ENCODE measurements at places on chromosomes 11 and 22.

GRCh38 chr22:20319041-20319744 is 667 bp downstream of the DGCR6L start:
- no peak for DNase-seq

DNA sequence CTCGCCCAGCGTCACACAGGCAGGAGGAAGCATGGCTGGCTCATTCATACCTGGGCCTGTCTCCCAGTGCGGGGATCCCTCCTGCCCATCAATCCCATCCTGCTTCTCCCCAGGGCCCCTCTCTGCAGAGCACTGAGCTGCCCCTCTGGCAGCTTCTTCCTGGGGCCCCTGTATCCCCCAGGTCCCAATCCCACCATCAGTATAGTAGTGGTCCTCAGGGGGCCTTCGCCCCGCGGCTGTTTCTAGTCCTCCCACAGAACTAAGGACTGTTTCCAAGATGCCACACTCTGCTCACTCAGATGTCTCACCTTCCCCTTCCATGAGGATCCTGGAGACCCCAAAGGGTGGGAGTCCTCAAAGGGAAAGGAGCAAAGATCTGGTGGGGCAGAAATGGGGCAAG is 97.6 kb downstream of the PDE2A start:
- no peak for DNase-seq

DNA sequence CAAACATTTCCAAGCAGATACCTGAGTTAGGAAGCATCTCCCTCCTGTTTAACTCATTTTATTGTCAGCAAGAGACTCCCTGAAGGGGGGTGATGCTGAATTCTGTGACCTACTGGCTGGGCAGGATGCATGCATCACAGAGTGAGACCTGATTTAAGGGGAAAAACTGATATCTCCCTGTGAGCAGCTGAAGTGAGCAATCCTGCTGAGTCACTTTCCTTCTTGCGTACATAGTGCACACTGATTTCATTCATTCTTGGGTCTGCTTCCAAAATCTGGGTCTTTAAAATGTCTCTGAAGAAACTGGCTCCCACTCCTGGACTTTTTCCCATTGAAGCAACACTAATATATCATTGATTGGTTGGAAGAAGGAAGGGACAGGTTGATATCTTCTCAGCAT is 23.3 kb downstream of the P4HA3 start:
- DNase-seq, result no peak

DNA sequence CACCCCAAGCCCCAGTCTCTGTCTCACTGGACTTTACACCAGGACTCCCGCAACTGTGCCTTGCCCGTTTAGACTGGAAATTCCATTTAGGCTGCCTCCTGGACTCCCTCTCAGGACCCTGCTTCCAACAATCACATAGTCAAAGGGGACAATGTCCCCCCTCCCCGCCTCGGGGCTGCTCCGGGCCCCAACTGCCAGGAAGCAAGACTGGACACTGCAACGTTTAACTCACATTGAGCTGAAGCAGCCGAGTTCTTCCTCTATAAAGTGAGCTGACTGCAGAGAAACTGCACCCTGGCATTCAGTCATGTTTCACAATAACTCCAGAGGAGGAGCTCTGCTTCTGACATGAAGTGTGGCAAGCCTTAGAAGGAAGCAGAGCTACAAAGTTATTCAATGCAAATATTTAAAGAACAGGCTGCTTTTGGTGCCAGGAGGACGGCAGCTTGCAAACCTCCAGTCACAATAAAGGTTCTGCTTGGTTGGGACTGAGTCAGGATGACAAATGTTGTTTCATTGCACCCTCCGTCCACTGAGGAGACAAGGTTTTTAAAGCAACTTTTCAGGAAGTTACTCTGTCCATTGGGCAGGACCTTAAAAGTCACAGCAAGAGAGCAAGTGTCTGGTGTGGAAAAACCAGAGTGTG is 19.9 kb downstream of the PACSIN2 start:
- DNase-seq, result no peak

- DNase-seq, result no peak
These were observed 10.0 kb upstream of the RRM1 start for GRCh38 chr11:4084406-4085125.

DNA sequence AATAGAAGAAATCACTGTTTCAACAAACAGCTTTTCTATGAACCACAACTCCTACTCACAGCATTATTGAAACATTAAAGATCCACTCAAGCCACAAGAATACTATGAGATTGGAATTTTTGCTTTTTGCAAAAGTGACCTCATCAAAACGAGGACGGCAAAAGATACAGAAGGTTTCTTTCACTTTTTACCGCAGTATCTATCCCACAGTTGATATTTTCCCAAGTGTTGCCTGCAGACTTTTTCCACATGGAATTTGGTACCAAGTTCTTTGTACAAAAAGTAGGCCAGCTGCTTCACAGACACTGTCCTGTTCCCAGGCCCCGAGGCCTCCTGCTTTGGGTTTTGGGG is 204.0 kb downstream of the TBC1D22A start:
- DNase-seq, result no peak

- no peak for DNase-seq
These were observed 58.5 kb downstream of the LRRC74B start for GRCh38 chr22:21104126-21104691.

DNA sequence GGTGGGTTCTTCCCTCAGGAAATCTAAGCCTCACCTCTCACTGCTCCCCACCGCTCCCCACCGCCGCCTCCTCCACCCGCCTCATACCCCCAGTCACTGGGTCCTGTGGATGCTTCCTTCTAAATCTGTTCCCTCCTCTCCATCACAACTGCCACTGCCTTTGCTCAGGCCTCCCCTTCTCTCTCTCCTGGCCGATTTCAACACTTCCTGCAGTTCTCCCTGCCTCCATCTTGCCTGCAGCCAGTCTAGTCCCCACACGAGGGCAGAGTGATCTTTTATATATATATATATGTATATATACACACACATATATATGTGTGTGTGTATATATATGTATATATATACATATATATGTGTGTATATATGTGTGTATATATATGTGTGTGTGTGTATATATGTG is 27.8 kb downstream of the CREB3L1 start:
- no peak for DNase-seq

GRCh38 chr11:74756571-74756970 is 7.9 kb downstream of the RNF169 start:
- no peak for DNase-seq

DNA sequence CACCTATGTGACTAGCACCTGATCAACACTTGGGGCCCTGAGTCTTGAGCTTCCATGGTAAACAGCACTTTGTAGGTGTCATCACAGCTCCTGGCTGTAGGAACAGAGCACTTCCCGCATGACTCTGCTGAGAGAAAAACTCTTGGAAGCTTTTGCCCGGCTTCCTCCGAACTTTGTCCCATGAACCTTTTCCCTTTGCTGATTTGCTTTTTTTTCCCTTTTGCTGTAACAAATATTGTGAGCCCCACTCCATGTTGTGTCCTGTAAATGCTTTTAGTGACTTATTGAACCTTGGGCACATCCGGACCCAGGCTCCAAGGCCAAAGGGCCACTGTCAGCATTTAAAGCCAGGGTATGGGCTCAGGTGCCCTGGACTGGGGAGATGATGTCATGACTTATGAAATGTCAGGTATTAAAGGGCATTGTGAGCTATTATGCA is 391.1 kb downstream of the TENM4 start:
- DNase-seq, result no peak

GRCh38 chr11:92035488-92035887 is 189.1 kb upstream of the FAT3 start:
- no peak for DNase-seq

DNA sequence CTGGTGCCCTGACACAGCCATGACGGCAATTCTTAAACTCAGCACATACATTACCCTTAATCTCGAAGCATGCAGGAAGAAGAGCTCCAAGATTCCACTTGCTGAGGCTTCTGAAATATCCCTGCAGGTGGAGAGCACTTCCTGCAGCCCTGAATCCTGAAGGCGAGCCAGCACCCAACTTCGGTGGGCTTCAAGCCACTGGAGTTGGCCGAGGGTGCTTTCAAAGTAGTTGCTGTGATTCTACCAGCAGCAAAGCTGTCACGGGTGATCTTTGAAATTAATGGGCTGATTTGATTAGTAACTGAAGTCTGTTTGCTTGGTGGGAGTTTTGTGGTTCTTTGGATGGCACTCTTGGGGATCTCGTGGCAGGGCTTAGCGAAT is 9.0 kb upstream of the FTH1 start:
- DNase-seq, result no peak

- DNase-seq, result no peak
These were observed 802.4 kb downstream of the TBC1D22A start for GRCh38 chr22:47564651-47565434.

GRCh38 chr11:130022799-130023198 is 20.2 kb upstream of the PRDM10 start:
- DNase-seq, result no peak

- DNase-seq, result no peak
These were observed 86.8 kb downstream of the NECTIN1 start for GRCh38 chr11:119641983-119642745.

GRCh38 chr11:46982797-46983452 is 46.4 kb downstream of the CSTPP1 start:
- DNase-seq, result no peak

GRCh38 chr11:12769834-12770345 is 95.7 kb downstream of the TEAD1 start:
- no peak for DNase-seq

DNA sequence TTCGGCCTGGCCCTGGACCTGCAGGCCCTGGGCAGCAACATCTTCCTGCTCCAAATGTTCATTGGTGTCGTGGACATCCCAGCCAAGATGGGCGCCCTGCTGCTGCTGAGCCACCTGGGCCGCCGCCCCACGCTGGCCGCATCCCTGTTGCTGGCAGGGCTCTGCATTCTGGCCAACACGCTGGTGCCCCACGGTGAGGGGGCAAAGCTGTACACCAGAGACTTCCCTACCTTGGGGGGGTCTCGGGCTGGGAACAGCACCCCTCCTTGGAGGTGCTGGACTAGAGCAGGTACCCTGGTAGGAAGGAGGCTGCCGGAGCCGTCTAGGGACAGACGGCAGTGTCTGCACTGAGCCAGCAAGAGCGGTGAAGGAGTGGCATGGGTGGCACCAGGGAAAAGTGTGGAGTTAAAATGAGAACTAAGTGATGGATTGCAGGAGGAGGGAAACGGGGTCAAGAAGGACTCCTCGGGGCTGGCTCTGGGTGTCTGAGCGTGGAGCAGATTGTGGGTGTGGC is 8.7 kb downstream of the SLC22A12 start:
- DNase-seq, result no peak

DNA sequence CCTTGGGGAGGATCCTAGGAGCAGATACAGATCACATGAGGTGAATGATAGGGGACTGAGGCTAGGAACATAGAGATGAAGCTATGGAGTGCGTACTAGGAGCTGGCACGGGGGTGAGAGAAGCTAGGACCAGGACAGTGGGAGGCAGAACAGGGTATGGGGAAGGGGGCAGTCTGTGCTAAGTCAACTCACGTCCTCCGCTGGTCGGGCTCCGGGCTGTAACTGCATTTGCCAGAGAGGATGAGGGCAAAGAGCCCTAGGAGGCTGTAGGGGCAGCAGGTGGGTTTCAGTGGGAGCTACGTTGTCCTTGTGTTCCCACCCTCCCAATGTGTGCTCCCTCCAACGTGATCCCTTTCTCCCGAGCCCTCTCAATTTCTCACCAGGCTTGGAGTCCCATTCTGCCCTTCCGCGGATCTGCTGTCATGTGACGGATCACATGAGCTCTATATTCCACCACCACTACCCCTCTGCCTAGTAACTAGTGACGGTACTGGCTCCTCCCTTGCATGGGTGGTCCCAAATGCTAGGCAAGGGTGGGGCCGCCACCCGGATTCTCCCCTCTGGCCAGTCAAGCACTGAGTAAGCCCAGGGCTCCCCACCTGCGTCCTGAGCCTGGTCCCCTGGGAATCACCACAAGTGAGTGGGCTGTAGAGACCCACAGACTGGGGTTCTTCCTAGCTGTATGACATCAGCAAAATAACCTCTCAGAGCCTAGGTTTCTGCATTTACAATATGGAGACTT is at the start of gene TPP1:
TSS of gene TPP1 (minus strand) at position 419 of the 742 bp plus-strand sequence. CDS start at position 397, 22 bp downstream.
- DNase-seq, result peak; percentile 93

- DNase-seq, result no peak
These were observed 489.5 kb upstream of the B3GAT1 start for GRCh38 chr11:134901542-134901941.

DNA sequence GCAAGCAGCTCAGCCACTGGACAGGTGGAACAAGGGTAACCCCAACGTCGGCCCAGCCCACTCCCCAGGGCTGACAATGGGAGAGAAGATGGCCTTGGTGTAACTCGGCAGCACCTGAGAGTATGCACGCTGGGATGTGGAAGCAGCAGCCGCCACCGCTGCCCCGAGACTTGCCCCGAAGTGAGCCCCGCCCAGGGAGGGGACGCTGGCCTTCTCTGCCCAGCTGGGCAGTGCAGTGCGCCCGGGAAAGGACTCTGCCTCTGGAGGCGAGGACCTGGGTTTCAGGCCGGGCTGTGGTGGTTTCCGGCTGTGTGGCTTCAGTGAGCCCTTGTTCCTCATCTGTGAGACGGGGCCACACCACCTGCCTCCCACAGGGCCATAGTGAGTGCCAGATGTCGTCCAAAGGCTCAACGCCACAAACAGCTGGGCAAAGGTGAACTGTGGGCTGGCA is 8.6 kb upstream of the POLDIP3 start:
- DNase-seq, result no peak

DNA sequence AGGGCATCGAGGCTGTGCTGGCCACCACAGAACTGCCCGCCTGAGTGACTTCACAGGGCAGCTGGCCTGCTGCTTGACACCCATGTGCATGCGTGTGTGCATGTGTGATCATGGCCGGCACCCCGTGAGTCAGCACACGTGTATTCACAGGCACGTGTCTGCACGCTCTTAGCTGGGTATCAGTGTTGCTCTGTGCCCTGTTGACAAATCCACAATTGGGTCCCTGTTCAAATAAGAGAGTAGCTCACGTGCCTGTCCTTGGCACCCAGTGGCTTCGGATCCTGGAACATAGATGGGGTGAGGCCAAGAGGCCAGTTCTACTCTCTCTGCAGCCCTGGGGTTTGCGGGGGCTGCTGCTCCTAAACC is 14.0 kb downstream of the B3GAT1 start:
- no peak for DNase-seq

DNA sequence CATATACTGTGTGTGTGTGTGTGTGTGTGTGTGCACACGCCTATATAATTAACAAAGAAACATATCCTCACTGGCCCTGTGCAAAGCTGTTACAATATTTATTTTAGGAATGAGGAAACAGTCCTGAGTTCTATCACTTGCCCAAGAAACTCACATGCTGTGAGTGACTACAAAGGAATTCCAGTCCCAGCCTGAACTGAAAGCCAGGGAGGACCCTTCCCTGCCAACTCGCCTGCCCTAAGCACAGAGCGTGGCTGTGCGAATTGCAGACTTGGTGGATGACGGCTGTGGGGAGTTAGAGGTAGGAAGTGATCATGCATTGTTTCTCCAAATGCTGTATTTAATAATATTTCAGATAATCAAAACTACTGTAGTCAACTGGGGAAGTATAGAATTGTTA is 26.4 kb upstream of the CD5 start:
- DNase-seq, result no peak

DNA sequence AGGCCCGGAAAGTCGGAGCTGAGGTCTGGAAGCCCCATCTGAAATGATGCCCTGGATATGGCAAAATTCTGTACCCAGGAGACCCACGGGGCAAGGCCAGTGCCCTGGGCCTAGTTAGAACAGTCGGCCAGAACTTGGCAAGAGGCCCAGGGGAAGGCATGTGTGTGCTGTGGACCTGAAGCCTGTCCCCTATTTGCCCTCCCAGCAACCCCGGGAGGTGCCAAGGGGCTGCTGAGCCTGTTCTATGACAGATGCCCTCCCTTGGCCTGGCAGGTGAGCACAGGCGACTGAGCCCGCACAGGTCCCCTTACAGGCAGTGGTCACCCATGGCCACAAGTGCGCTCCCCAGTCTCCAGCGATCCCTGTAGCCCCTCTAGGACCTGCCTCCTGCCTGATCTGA is 51.7 kb downstream of the NAT10 start:
- no peak for DNase-seq
